ENCODE measurements at places on chromosomes 3 and 15. TPM values are rescaled to one million over a fixed set of nuclear protein-coding genes. Genes with fewer than 3 reads are reported as not detected.

DNA sequence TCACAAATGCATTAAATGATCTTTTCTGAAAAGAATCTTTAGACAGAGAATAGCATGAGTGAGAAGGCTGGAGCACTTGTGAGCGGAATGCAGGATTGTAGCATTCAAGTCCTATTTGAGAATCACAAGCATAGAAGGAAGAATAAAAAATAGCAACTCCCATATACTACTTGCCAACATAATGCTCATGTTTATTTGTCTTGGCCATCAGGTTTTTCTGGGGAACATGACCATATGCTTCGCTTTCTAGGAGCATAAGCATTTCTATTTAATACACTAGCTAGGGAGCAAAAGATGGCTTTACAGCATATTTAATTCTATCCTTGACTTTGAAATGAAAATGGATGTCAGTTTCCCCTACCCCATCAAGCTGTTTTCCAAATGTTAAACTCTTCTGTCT, 170.3 kb upstream of the MITF start:
- no peaks in the 10 kb centered on the region for H3K36me3 ChIP-seq
- H3K27ac ChIP-seq: no peak overlapping the region
- DNase-seq: no peak
- H3K4me3 ChIP-seq: no peak overlapping the region

DNA sequence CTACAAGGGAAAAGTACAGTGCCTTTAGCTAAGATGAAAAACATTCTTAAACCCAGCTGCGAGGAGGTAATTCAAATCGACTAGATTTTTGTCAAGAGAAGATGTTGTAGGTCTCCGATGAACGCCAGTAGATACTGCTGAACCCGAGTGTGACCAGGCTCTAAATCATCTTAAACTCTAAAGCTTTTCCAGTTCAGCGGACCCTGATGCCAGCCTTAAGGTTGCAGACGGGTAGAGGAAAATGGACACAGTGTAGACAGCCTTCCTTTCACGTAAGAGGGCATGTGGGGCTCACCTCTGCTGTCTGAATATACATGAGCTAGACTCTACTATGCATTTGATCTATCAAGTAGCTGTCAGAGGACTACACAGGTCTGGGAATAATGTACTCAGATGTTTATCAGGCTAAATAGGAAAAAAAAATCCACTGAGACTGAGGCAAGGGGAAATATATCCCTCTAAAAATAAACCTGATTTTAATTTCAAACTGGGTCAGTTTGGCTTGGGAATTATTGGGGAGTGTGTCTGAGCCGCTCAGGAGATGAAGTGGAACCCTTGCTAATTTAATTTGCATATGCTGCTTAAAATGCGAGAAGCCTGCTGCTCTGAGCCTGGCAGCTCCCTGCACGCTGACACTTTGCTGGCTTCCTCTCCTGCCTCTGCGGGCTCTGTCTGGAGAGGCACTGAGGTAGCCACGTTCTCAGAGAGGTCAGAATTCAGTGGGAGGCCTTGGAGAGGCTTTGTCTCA, 151.9 kb downstream of the CADPS start:
- no peak overlapping the region for H3K4me3 ChIP-seq
- no peak overlapping the region for H3K27ac ChIP-seq
- H3K27me3 ChIP-seq: no peaks in the 10 kb centered on the region
- no peak for DNase-seq
- H3K4me1 ChIP-seq: peaks cover under 1% of the 10 kb centered on the region

The EFCC1 gene
- 2.8 TPM for total RNA-seq

DNA sequence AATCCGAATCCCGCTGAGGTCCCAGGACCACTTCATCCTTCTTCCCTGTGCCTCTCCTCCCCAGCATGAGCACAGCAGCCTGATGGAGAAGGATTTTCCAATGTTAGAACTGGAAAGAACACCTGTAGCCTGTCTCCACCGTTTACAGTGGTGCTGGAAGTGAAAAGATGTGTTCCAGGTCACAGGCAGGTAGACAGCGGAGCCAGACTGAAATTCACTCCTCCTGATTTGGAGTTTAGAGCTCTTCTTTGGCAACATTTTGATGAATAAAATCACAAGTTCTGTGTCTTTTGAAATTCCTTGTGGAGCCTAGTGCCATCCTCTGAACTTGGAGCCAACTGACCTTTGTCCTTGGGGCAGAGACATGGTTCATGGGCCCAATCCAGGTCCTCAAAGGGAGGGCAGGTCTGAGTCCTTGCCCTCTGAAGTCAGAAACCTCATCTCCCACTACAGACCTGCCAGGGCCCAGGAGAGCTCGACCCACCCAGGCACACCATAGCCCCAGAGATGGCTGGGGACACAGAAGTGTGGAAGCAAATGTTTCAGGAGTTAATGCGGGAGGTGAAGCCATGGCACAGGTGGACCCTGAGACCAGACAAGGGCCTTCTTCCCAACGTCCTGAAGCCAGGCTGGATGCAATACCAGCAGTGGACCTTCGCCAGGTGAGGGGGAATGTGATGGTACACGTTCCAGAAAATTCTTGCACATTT, at the start of gene RTP3:
TSS of gene RTP3 (plus strand) at position 421 of the 710 bp plus-strand sequence. CDS start at position 508, 87 bp downstream.
- no peak within 1 kb of the TSS for H3K4me3 ChIP-seq
- no peaks in the 10 kb centered on the region for H3K4me1 ChIP-seq
- H3K27ac ChIP-seq: no peak within 1 kb of the TSS
- H3K27me3 ChIP-seq: no peaks in the 10 kb centered on the region
- no peaks in the 10 kb centered on the region for H3K36me3 ChIP-seq
- DNase-seq: no peak

GRCh38 chr3:9087831-9088413, 124.7 kb upstream of the RAD18 start:
- H3K36me3 ChIP-seq: no peaks in the 10 kb centered on the region
- H3K4me1 ChIP-seq: no peaks in the 10 kb centered on the region
- H3K4me3 ChIP-seq: no peak overlapping the region
- no peak for DNase-seq

The TARS3 gene
- total RNA-seq: 25.0 TPM

GRCh38 chr3:109161487-109162123, 25.1 kb downstream of the C3orf85 start:
- no peak overlapping the region for H3K27ac ChIP-seq
- no peaks in the 10 kb centered on the region for H3K4me1 ChIP-seq
- H3K36me3 ChIP-seq: no peaks in the 10 kb centered on the region
- H3K27me3 ChIP-seq: no peaks in the 10 kb centered on the region
- no peak overlapping the region for H3K4me3 ChIP-seq
- DNase-seq: no peak

DNA sequence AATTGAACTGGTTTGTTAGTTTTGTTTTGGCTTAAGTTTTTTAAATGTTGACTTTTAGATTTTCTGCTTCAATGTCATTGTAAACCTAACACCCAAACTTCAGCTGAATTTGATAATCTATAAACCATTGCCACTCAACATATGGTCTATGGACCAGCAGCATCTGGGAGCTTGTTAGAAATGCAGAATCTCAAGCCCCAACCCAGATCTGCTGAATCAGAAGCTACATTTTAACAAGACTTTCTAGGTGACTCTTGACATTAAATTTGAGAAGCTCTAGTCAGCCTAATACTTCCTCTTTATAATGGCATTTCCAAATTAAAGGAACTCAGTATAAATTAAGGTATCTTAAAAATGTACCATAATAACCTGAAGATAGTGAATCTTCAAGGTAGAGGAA, 96.5 kb upstream of the THRB start:
- DNase-seq: no peak
- H3K4me3 ChIP-seq: no peak overlapping the region
- H3K27ac ChIP-seq: no peak overlapping the region
- H3K4me1 ChIP-seq: no peaks in the 10 kb centered on the region

- no peak overlapping the region for H3K4me3 ChIP-seq
- no peaks in the 10 kb centered on the region for H3K27me3 ChIP-seq
- DNase-seq: no peak
- H3K36me3 ChIP-seq: no peaks in the 10 kb centered on the region
- no peaks in the 10 kb centered on the region for H3K4me1 ChIP-seq
- H3K27ac ChIP-seq: no peak overlapping the region
Measured at GRCh38 chr3:40718209-40718608, 193.4 kb downstream of the ZNF621 start.

The GOLGA6A gene
- 42.4 TPM for total RNA-seq

GRCh38 chr3:71104121-71104541, 479.4 kb downstream of the FOXP1 start:
- no peaks in the 10 kb centered on the region for H3K36me3 ChIP-seq
- H3K4me3 ChIP-seq: no peak overlapping the region
- H3K4me1 ChIP-seq: peaks cover 6% of the 10 kb centered on the region
- H3K27me3 ChIP-seq: no peaks in the 10 kb centered on the region

DNA sequence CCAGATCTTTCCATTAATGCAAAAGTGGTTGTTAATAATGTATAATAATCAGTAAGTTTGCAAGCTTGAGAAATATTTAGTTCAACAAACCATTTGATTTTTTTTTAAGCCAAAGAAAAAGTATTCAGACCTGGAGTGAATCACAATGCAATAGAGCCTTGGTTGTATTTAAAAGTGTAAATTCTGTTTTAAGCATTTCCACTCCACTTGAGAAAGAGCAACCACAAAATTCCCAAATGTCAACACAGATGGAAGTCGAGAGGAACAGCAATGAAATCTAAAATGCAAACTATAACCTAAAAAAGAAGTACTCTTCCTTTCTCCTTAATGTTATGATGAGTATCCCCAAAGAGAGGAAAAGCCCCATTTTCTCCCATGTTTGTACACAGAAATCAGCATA, 20.2 kb downstream of the GBE1 start:
- peaks cover 23% of the 10 kb centered on the region for H3K4me1 ChIP-seq
- H3K36me3 ChIP-seq: no peaks in the 10 kb centered on the region
- H3K4me3 ChIP-seq: no peak overlapping the region
- no peaks in the 10 kb centered on the region for H3K27me3 ChIP-seq
- no peak overlapping the region for H3K27ac ChIP-seq
- DNase-seq: no peak

- DNase-seq: no peak
- no peak overlapping the region for H3K27ac ChIP-seq
- no peaks in the 10 kb centered on the region for H3K4me1 ChIP-seq
Measured at GRCh38 chr3:72353236-72354128, 494.8 kb downstream of the SHQ1 start.

The CYP1A2 gene
- total RNA-seq: 0.12 TPM

- no peak overlapping the region for H3K4me3 ChIP-seq
- no peaks in the 10 kb centered on the region for H3K27me3 ChIP-seq
- H3K36me3 ChIP-seq: no peaks in the 10 kb centered on the region
- no peak overlapping the region for H3K27ac ChIP-seq
Measured at GRCh38 chr15:41934843-41935242, 37.5 kb downstream of the EHD4 start.

The ENTPD3 gene
- total RNA-seq: 0.24 TPM

DNA sequence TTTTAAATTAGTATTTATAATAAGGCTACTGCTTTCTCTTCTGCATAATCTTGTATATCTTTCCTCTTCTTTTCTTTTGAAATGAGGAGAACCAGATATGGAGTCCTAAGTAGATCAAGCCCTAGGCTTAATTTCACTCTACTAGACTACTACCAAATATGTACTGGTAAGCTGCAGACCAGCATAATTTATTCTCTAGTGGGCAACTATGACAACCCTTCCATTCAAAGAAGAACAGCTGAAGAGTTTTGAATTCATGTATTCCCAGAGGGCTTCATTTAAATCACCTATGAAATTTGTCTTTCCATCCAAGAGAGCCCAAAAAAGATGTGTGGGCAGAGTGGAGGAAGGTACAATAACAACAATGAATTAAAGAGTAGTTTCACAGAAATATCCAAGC, 10.0 kb downstream of the RAD18 start:
- DNase-seq: no peak
- no peak overlapping the region for H3K27ac ChIP-seq
- H3K36me3 ChIP-seq: no peaks in the 10 kb centered on the region
- no peaks in the 10 kb centered on the region for H3K4me1 ChIP-seq

DNA sequence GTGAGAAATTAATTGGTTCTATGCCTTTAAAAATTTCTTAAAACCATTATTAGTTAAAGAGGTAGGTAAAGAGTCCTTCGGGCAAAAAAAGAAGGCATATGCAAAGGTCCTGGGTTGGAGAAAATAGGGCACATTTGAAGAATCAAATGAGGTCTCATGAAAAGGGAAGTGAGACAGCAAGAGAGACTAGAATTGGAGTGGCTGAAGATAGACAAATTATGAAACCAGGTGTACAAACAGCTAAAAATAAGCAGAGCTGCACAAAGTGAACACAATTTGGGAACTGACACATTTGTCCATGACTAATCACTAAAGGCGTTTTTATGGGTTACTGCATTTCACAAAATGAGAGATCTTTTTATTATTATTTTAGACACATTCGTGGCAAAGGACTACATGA, 581.2 kb downstream of the PYDC2 start:
- no peaks in the 10 kb centered on the region for H3K27me3 ChIP-seq
- no peak overlapping the region for H3K4me3 ChIP-seq
- H3K4me1 ChIP-seq: no peaks in the 10 kb centered on the region
- no peaks in the 10 kb centered on the region for H3K36me3 ChIP-seq
- no peak for DNase-seq

DNA sequence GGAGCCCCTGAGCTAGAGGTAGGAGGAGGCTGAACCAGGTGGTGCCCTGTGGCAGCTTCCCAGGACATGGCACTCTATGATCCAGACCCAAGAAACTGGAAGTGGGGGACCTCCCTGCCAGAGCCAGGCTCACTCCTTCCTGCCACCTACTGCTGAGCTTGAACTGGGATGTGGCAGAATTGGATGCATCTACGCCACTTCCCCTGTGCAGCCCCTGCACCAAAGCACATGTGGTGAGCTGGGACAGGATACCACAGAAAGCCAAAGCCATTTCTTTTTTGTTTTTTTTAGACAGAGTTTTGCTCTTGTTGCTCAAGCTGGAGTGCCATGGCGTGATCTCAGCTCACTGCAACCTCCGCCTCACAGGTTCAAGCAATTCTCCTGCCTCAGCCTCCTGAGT, 518.0 kb upstream of the PPP2R3A start:
- no peak overlapping the region for H3K27ac ChIP-seq
- H3K27me3 ChIP-seq: no peaks in the 10 kb centered on the region

- H3K36me3 ChIP-seq: no peaks in the 10 kb centered on the region
- H3K27ac ChIP-seq: no peak overlapping the region
- H3K4me3 ChIP-seq: no peak overlapping the region
- no peaks in the 10 kb centered on the region for H3K27me3 ChIP-seq
Measured at GRCh38 chr3:24475925-24476324, 18.7 kb downstream of the THRB start.

The CCR4 gene
- total RNA-seq: 3.0 TPM

DNA sequence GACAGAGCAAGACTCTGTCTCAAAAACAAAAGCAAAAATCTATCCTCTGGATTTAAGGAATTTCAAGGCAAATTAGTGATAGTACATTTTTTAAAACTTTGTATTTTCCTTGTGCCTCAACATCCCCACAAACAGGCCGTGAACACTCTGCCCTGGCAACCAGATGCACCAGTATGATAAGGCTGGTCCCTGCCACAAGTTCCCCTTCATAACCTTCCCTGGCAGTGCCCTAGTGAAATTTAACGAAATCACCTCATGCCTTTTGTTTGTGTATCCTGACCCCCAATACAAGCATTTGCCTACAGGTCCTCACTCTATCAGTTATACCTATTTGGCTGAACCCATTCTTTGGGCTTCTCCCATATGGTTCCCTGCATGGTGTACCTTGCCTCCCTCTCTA, 107.4 kb upstream of the FLNB start:
- H3K27ac ChIP-seq: peak overlapping the region; percentile 50
- no peaks in the 10 kb centered on the region for H3K36me3 ChIP-seq
- DNase-seq: no peak
- H3K4me1 ChIP-seq: peaks cover 5% of the 10 kb centered on the region
- H3K27me3 ChIP-seq: no peaks in the 10 kb centered on the region
- H3K4me3 ChIP-seq: no peak overlapping the region
